ENCODE measurements at places on chromosomes 5 and 9.

DNA sequence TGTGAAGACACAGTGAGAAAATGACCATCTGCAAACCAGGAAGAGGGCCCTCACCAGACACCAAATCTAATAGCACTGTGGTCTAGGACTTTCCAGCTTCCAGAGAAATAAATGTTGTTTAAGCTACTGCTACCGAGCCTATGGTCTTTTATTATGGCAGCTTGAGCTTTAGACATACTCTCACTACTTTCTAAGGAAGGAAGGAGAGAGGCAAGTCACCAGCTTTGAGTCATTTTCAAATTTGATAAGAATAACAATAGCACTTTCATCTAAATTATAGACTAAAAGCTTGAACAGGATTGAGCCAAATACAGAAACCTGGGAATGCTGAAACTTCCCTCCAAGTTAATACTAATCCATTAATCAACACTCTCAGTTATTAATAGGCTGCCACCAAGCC, 64.4 kb downstream of the PLPPR1 start:
- DNase-seq: no peak

DNA sequence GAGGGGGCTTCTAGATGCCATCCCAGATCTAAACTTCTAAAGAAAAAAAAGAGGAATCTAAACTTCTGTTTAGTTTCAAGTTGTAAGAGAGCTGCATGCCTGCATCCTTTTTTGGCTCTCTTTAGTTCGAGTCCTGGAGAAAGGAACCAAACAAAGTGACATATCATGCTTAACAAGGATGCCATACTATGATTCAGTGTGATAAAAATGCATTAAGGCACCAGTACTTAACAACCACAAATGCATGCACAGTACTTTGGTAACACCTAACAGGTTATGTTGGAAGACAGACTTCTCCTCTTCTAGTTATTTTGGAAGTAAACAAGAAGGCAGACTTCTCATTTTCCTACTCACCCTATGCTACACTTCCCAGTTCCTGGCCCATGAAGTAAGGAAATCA, 27.3 kb downstream of the NME5 start:
- DNase-seq: no peak

DNA sequence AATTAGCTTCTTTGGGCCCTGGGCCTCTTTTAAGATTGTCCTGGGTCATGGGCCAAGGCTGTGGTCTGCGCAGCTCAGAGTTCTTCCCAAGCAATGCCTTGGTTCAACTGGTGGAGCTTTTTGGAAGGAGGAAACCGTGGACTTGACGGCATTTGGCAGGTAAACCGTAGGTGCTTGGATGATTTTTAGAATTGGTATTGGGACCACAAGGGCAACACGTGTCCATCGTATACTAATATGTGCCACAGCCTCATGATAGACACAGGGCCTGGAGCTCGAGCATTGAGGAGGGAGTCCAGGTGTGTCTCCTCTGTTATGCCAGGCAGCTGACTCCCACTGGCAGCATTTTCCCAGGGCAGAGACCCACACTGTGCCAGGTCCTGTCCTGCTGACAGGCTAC, 120.9 kb upstream of the PITX1 start:
- DNase-seq: no peak

DNA sequence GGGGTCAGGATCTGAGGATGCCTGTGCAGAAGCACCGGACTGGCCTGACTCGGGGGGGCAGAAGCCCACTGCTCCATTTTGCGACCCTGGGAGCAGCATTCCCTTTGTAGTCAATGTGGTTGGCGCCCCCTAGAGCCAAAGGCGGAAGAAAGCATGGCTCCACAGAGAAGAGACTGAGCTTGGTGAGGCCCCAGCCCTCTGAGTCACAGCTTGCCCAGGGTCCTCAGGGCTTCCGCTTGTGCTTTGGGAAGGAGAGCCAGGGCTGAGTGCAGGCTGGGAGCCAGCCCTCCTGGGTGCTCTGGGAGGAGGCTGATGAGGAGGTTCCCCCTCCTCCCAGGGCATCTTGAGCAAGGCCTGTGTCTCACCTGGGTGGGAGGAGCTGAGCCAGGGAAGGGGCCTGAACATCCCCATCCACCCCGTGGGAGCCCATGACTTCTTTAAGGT, 5.5 kb upstream of the AQP3 start:
- DNase-seq: no peak

DNA sequence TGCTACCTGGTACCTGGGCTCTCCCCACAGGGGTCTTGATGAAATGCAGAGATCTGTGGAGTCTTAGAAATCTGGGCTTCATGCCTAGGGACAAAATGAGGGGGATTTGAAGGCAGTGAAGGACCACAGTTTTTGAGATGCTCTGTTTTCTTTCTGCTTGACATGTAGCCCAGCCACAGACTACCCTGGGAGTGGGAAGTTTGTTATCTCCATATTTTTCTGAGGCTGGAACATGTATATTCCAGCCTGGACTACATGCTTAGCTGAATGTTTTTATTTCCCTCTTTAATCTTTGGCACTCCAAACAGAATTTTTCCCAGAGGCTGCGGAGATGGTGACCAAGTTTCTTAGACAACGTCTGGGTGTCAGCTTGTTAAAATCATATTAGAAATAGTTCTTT, 252.9 kb downstream of the PAPPA start:
- no peak for DNase-seq

DNA sequence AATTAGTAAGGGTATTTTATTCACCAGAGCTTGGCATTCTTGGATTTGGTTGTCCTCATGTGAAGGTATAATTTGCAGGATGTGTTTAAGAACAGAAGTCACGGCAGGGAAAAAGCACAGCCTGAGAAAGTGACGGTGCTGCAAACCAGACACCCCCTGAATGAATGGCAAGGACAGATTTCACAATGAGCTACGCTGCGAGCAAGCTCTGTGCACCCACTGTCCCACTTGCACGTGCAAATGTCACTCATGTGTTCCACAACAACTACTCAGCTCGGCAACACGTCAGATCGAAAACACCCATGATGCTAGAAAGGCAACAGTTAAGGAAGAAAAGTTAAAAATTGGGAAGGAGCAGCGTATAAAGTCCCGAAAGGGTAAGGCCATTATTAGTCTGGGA, 168.9 kb downstream of the ROR2 start:
- DNase-seq: no peak

GRCh38 chr9:93600504-93600903, 24.1 kb downstream of the PHF2 start:
- no peak for DNase-seq

DNA sequence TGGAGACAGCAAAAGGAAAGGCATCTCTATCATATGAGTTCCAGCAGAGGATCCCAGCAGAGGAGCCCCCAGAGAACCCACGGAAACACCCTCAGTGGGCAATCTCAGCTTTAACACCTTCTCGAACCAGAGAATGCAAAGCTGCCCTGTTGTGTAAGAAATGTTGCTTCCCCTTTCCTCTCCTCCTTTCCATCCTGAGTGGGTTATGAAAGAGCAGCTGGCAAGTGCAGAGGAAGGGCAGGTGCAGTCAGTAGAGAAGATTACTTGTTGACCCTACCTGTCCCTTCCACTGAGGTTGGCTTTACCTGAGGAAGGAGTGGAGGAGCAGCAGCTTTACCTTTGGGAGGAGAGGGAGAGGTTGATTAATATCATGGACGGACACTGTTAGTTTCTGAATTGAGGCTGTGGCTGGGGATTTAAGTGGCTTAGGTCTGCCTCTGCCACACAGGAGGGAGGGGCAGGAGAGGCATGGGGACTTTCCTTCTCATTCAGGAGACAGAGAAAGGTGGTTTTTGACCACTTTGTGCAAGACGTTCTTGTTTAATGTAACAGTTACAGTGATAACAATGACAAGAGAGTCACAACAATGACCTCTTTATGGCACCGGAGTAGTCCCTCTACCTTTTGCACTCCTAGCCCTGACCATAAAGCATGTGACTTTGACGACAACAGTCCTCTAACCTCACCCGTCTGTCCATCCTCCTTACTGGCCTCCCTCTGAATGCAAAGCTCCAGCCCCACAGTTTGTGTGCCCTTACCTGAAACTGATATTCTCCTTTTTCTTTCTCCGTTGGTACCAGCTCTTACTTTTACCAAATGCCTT, 254.8 kb downstream of the NSG2 start:
- no peak for DNase-seq

DNA sequence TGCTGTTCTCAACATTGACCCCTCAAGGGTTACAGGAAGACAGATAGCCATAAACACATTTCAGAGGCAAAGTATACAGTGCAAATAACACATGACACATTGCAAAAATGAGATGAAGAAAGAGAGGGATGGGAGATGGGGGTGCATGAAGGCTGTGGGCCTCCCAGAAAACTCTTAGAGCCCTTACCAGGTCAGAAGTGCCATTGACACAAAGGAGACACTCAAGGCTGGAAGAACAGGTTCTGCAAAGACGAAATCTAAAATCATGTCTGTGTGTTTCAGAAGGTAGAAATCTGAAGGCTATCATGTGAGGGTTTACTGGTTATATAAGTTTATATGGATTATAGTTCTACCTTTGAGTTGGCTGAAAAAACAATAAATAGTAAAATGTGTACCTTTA, 318.8 kb downstream of the BNC2 start:
- DNase-seq: no peak

DNA sequence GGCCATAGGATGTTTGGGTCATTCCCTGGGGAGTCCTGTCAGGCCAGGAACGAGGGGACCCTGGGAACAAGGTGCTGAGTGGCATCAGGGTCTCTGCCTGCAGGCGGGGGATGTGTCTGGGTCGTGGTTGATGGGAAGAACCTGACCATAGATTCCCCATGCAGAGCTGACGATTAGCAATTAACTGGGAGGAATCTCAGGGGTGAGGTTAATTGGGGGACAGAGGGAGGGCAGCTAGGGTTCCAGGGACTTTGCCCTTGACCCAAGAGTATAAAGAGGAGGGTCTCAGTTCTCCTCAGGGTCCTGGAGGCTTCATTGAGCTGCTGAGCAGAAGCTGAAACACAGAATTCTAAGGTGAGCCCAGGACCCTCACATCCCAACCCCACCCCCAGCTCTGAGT, at the start of gene SLC34A1:
TSS of gene SLC34A1 (plus strand) at position 301 of the 400 bp plus-strand sequence. CDS start 1,308 bp downstream, outside the sequence.
- no peak for DNase-seq

GRCh38 chr5:95238560-95239325, 46.2 kb downstream of the MCTP1 start:
- DNase-seq: peak; percentile 50

- no peak for DNase-seq
Observed at GRCh38 chr9:96621618-96622017, 2.0 kb upstream of the CDC14B start.

GRCh38 chr9:126638571-126639132, 24.9 kb downstream of the LMX1B start:
- no peak for DNase-seq

DNA sequence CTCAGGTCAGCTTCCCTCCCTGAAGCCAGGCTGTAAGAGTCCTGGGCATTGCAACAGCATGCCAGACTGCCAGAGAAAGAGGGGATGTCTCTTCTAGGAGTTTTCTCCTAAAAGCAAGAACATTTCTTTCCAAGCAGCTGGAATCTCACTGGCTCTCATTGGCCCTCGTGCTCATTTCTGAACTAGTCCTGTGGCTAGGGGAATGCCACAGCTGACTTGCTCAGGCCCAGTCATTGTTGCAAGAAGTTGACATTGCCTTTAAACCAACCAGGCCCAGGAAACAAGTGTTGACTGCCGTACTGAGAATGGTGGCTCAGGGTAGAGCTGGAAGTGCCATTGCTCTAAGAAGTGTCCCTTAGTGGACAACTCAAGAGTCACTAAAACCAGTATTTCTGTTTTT, 15.0 kb upstream of the CEP120 start:
- DNase-seq: no peak

GRCh38 chr5:170439223-170439943, 50.2 kb upstream of the KCNMB1 start:
- no peak for DNase-seq

DNA sequence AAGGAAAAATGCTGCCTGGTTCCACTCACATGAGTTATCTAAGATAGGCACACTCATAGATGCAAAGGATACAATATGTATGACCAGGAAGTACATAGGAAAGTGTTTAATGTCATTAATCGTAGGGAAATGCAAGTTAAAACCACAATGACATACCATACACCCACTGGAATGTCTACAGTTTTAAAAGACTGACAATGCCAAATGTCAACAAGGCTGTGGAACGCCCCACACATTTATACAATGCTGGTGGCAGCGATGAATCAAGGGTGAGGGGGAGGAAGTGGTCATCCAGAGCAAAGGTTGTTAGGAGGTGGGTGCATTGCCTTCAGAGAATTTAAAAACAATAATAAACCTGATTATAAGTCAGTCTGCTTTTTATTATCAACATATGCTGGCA, 437.8 kb downstream of the ARHGEF28 start:
- peak; percentile 79 for DNase-seq

GRCh38 chr5:17991775-17992174, 357.5 kb downstream of the TAF11L14 start:
- DNase-seq: no peak

- DNase-seq: no peak
Observed at GRCh38 chr5:138631096-138631928, 56.1 kb upstream of the HSPA9 start.

DNA sequence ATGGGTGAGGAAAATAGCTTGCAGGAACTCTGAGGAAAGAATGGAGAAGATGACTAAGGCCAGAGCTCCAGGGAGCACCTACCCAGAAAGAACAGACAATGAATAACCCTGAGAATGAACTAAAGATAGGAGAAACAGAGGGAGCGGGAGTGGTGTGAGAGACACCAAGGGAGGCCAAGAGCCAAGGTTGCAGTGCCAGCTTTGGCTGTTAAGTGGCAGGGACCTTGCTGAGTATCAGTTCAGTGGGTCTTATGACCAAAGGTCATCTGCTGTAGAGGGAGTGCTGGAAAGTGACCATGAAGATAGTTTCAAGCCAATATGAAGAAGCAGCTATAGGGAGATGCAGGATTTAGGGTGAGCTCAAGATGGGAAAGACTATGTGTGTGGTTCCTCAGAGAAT, 16.7 kb downstream of the P4HA2 start:
- DNase-seq: no peak

DNA sequence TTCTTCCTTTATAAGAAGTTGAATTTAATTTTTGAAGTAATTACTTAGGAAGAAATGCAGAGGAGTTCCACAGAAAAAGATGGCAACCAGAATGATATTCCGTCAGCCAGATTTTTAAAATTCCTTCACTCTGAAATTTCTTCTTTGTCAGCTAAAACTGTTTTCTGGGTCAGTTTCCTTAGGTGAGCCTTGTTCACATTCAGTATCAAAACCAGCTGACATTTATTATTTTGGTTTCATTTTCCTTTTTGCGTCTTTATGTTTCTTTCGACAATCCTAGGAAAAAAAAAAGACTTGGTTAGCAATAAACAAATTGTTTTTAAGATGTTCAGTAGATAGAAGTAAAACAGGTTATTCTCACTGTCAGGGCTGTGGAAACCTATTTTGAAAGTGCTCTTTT, 4.1 kb upstream of the IARS1 start:
- DNase-seq: no peak

DNA sequence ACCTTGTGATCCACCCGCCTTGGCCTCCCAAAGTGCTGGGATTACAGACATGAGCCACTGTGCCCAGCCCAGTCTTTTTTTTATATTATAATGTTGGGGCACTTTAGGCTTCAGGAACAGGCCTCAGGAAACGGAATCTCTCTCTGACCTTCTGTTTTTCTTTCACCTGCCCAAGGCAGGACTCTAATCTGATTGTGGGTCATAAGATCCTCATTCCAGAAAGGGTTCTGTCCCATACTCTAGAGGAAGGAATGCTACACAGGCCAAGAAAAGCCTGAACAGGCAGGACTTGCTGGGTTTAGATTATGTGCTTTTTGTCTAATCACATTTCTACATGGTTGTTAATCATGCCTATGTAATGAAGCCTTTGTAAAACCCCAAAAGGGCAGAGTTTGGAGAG, 1.8 kb upstream of the CCL28 start:
- no peak for DNase-seq

- DNase-seq: no peak
Observed at GRCh38 chr9:131954299-131954698, 125.4 kb downstream of the MED27 start.

Measured in HS-5 (cell line).